CD4-positive, alpha-beta T cell treated with Interleukin-10 for 1 hour (primary cell): ENCODE measurements at places on chromosomes 13 and 19.

GRCh38 chr13:21231426-21231940 lies 55.0 kb downstream of the MRPL57 start:
- DNase-seq = no peak

- no peak for DNase-seq
Measured at GRCh38 chr13:111422348-111422747, 101.9 kb downstream of the TEX29 start.

- no peak for DNase-seq
Measured at GRCh38 chr13:109333893-109334651, 452.3 kb downstream of the IRS2 start.

DNA sequence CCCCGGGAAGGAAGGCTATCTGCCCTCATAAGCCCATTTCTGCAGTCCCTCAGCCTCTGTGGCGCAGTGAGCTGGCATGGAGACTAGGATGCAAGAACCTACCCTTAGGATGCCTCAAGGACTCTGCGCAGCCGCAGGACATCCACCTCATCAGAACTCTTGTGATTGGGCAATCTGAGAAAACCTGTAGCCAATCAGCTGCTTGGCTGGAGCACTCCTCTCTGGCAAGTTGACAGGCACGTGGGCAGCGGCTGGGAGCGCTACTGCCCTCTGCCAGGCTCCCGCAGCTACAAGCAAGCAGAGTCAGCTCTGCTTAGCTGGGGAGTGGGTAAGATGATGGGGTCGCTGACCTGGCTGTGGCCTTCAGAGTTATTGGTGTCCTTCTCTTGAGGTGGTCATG lies 1.5 kb upstream of the ECSIT start:
- DNase-seq = peak; percentile 45

- no peak for DNase-seq
Measured at GRCh38 chr13:32277839-32278238, 37.3 kb downstream of the ZAR1L start.
